ENCODE measurements at places on chromosomes 1 and 21. TPM values are rescaled to one million over a fixed set of nuclear protein-coding genes. Genes with fewer than 3 reads are reported as not detected.

Gene FCRL2
- polyA plus RNA-seq: not detected

GRCh38 chr1:14426854-14427253, 171.6 kb upstream of the KAZN start:
- no peaks in the 10 kb centered on the region for H3K4me1 ChIP-seq
- no peaks in the 10 kb centered on the region for H3K27me3 ChIP-seq
- no peaks in the 10 kb centered on the region for H3K36me3 ChIP-seq
- no peak overlapping the region for H3K27ac ChIP-seq

- H3K27ac ChIP-seq: no peak overlapping the region
- H3K4me3 ChIP-seq: no peak overlapping the region
- no peaks in the 10 kb centered on the region for H3K27me3 ChIP-seq
- no peak for DNase-seq
- H3K4me1 ChIP-seq: no peaks in the 10 kb centered on the region
These were observed 5.2 kb upstream of the DENND2D start for GRCh38 chr1:111205714-111206050.

DNA sequence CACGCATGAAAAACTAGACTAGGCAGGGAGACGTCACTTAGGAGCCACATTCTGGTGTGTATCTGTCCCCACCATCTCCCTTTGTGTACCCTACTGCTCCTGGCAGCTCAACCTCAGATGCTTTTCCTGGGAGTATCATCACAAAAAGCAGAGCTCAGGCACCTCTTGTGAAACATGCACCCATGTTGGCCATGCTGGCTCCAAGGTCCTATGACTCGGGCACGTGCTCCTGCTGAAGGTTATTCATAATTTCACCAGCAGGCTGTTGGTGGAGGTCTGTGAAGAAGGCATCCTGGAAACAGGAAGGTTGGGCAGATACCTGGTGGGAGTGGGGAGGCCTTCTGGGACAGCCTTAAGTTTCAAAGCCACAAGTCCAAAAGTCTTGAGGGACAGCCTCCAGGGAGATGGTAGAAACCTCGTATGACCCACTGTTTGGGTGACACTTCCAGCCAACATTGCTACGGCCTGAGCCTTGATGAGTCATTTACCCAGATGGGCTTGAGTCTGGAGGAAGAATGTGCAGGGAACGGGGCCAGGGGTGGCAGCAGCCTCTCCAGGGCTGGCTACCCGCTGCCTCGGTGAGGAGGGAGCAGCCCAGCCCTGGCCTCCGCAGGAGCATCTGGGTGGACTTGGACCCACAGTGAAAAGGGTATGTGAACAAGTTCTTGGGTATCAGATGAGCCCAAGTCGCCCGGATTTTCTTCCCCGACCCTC, 75.8 kb downstream of the PGBD5 start:
- no peaks in the 10 kb centered on the region for H3K4me1 ChIP-seq
- H3K4me3 ChIP-seq: no peak overlapping the region
- DNase-seq: no peak
- H3K36me3 ChIP-seq: no peaks in the 10 kb centered on the region
- no peak overlapping the region for H3K27ac ChIP-seq

- H3K4me3 ChIP-seq: no peak overlapping the region
- peaks cover 21% of the 10 kb centered on the region for H3K36me3 ChIP-seq
- no peak for DNase-seq
These were observed 38.2 kb downstream of the NME7 start for GRCh38 chr1:169329383-169329782.

DNA sequence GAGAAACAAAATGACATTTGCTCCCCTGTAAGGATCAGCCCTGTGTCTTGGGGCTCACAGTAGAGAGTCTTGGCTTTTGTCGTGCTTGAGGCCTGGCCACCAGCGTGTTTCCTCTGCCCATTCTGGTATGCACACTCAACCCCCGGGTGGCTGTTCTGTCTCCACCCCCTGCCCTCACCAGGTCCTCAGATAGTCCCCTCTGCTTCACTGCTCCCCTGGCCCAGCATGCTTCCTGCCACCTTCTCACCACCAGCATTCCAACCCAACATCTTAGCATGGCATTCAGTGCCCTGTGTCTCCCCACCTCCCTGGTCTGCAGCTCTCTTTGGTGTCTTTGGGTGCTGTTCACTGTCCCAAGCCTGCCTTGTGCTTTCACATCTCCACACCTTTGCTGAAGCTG, 16.2 kb downstream of the ZNF362 start:
- H3K4me1 ChIP-seq: no peaks in the 10 kb centered on the region
- peaks cover 25% of the 10 kb centered on the region for H3K36me3 ChIP-seq
- DNase-seq: no peak
- H3K4me3 ChIP-seq: no peak overlapping the region

Gene HTR6
- polyA plus RNA-seq: 0.05 TPM

- H3K27ac ChIP-seq: no peak overlapping the region
- DNase-seq: no peak
- H3K27me3 ChIP-seq: no peaks in the 10 kb centered on the region
These were observed 28.8 kb downstream of the SLC5A9 start for GRCh38 chr1:48251323-48251722.

GRCh38 chr21:23017989-23018388, 2019.8 kb downstream of the NCAM2 start:
- H3K36me3 ChIP-seq: no peaks in the 10 kb centered on the region
- no peak for DNase-seq
- H3K27me3 ChIP-seq: no peaks in the 10 kb centered on the region
- H3K27ac ChIP-seq: no peak overlapping the region

DNA sequence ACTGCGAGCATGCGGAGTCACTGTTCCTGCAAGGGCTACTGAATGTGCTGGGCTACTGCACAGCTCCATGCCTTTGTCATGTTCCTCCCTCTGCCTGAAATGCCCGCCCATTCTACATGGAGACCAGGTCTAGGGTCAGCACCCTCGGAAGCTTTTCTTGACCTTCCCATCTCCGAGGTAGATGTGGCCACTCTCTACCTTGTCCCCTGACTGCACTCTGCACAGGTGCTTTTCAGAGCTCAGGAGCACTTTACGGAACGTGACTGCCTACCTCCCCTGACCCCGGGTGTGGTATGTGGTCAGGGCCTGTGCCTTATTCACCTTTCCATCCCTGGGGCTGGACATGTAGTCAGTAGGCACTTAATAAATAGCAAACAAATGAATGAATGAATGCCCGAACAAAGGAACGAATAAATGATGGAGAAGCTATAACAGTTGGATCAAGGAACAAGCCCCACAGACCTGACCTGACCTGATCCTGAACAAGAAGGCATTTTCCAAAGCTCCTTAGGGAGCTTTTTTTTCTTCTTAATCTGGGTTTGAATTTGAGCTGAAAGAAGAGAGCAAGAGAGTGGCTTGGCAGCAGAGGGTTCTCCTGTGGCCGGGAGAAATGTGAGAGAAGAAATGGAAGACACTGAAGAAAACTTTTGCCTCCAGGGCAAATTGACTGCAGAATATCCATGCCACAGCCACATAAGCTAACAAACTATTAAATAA, 7.9 kb downstream of the RD3 start:
- H3K27ac ChIP-seq: no peak overlapping the region
- H3K27me3 ChIP-seq: no peaks in the 10 kb centered on the region
- peaks cover 12% of the 10 kb centered on the region for H3K4me1 ChIP-seq
- DNase-seq: no peak
- no peak overlapping the region for H3K4me3 ChIP-seq

- H3K36me3 ChIP-seq: no peaks in the 10 kb centered on the region
- no peaks in the 10 kb centered on the region for H3K27me3 ChIP-seq
- H3K4me3 ChIP-seq: no peak overlapping the region
These were observed 11.1 kb upstream of the MSTO1 start for GRCh38 chr1:155598842-155599331.

DNA sequence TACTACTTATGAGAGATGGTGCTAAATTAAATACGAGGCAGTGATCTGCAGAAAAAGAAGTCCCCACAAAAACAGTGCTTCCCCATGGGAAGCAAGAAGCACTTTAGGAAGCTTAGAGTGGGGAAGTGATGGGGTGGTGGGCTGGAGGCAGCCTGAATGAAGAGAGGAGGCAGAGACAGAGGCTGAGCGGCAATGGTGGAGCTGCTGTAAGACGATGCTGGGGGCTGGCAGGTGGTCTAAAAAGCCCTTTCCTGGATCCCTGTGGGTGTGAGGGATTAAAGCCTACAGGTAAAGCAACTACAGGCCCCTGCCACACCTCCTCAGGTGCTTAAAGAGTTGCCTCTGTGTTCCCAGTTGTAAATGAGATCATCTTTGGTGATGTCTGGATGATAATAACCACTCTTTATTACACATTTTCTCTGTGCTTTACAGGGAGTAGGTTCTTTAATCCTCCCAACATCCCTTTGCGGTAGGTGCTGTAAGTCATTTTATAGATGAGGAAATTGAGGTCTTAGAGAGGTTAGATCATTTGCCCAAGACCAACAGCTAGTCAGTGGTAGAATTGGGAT, 39.2 kb downstream of the CNN3 start:
- peaks cover 10% of the 10 kb centered on the region for H3K4me1 ChIP-seq
- no peak overlapping the region for H3K27ac ChIP-seq
- no peaks in the 10 kb centered on the region for H3K27me3 ChIP-seq
- no peak for DNase-seq
- peaks cover 14% of the 10 kb centered on the region for H3K36me3 ChIP-seq
- H3K4me3 ChIP-seq: no peak overlapping the region

DNA sequence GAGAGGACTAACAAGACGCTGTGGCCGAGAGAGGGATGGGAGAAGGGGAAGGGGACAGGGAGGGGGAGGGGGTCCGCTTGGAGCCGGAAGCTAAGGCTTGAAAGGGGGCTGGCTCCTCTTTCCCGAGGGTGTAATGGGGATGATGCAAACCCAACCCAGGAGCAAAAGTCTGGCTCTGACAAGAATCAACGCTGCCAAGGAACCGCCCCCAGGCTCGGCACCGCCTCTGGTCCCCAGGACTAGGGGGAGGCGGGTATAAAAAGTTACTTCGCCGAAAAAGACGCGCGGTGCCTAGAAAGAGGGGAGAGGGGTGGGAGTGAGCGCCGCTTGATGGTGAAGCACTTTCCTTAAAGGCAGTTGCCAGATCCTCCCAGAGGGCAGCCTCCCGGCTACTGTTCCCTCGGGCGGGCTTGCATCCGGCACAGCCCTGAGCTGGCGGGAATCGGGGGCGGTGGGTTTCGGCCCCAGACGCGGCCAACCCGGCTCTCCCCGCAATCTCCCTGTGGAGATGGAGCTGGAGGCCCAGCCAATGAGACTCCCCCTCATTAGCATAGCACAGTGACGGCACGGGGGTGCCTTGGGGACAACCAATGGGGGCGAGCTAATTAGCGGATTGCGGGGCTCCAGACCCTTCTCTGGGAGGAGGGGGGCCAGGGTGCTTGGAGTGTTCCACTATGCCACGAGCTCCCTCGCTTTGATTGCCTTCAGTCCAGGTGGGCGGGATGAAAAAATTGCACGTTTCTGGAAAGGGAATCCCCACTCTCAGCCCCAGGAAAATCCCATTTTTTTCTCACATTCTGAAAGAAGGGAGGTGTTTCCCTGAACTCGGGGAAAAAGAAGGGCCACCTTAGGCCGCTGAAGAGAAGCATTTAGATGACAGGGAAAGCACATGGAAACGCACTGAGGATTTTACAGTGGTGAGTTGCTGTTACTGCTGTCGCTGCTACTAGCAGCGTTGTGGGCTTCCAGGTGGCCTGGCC, at the start of gene KCNT2:
KCNT2 (minus strand) TSS at position 51 of the 980 bp plus-strand sequence. CDS start 131 bp downstream, outside the sequence.
- peak within 1 kb of the TSS; percentile 53 for H3K4me3 ChIP-seq
- H3K36me3 ChIP-seq: no peaks in the 10 kb centered on the region
- H3K4me1 ChIP-seq: peaks cover 12% of the 10 kb centered on the region
- DNase-seq: peak; percentile 90
- no peaks in the 10 kb centered on the region for H3K27me3 ChIP-seq

DNA sequence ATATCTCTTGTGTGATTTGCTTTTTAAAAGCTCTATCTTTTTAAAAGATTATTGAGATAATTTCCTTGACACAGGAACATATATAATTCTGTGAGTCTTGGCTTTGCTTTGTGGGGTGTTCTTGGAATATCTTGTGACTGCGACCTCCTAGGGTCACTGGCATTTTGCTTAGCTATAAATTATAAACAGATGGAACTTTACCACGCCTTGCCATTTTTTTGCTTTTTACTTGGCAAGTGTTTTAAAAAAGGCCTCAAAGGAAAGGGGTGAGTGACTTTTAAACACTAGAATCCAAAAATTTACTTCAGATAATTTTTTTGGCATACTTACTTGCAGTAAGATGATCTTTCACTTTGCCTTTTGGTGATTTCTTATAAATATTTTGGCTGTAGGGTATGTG, 43.6 kb downstream of the ALG6 start:
- H3K27me3 ChIP-seq: no peaks in the 10 kb centered on the region
- DNase-seq: no peak
- no peak overlapping the region for H3K27ac ChIP-seq
- H3K4me3 ChIP-seq: no peak overlapping the region
- H3K36me3 ChIP-seq: peaks cover 7% of the 10 kb centered on the region

Gene SMYD3
- 31.4 TPM for polyA plus RNA-seq

GRCh38 chr1:227886993-227887696, 60.6 kb downstream of the WNT9A start:
- peak; percentile 84 for DNase-seq
- no peaks in the 10 kb centered on the region for H3K27me3 ChIP-seq
- H3K27ac ChIP-seq: no peak overlapping the region

Gene C8B
- polyA plus RNA-seq: not detected

DNA sequence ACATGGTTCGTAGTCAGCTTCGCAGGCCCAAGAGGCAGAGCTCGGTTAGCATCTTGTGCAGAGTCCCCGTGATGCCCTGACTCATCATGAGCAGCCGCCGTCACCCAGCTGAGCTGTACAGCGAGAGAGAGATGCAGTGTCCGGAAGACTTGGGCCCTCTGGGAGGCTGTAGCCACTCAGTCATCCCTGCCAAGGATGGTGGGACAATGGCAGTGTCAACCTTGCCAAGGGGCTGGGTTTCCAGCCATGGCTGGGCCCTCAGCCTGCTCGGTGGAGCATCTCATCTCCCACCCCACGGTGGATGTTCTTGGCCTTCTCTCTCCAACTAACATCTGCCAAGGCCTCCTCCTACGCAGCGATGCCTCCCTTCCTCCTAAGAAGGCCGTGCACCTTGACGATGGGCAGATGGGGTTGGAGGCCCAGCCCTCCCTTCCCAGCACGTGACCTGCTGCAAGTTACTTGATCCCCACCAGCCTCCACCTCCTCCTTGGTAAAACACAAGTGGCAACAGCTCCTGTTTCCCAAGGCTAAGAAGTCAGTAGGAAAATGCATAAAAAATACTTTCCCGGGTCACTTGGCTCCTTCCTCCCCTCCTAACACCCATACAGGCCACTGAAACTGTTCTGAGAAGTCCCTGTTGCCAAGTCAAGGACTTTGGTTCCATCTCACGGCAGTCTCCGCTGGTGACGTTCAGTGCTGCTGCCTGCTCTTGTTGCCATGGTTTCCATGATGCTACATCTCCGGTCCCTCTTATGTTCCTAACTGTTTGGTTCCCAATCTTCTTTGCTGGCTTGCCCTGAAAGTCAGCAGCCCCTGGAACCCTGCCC, 384.7 kb upstream of the VAMP3 start:
- no peaks in the 10 kb centered on the region for H3K36me3 ChIP-seq
- no peak overlapping the region for H3K4me3 ChIP-seq
- no peak for DNase-seq
- H3K4me1 ChIP-seq: peaks cover 38% of the 10 kb centered on the region
- H3K27me3 ChIP-seq: no peaks in the 10 kb centered on the region

Measured in SK-N-SH (cell line).